ENCODE measurements at places on chromosomes 2 and 18.

DNA sequence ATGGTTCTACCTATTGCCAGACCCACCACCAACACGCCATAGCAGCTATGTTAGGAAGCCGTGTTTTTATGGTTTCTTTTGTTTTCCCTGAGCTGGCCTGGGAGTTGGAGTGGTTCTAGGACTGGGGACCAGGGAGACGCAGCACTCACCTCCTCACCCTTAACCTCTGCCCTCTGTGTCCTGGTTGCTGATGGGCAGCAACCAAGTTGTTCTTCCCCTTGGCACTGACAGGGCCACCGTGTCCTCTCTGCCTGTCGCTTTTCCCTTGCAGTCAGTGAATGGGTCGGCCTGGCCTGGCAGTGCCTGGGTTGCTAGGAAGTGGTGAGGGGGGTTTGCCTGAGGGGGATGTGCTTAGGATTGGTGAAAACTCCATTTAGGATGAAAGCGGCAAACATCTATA is 197.1 kb upstream of the GATA6 start:
- no peak for DNase-seq

DNA sequence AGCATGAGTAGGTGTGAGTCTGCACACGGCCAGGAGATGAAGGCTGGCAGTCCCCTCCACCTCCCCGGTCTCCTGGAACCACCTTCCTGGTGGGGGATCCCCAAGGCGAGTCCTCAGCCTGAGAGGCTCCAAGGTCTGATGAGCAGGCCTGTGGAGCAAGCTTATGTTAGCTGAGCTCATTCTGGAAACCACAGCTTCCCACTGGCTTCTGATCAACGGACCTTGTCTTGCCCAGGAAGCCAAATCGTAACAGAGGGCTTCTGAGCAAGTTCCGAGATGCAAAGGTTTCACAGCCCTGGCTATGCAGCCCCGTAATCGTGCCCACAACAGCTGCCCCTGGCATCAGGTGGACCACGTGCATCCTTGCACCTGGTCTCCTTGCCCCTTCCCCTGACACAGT is 28.8 kb upstream of the GPR55 start:
- DNase-seq = no peak

- DNase-seq = no peak
These were observed 73.9 kb downstream of the NDUFA10 start for GRCh38 chr2:239951129-239951734.

- DNase-seq = no peak
These were observed 83.2 kb upstream of the UNC80 start for GRCh38 chr2:209688385-209688784.

DNA sequence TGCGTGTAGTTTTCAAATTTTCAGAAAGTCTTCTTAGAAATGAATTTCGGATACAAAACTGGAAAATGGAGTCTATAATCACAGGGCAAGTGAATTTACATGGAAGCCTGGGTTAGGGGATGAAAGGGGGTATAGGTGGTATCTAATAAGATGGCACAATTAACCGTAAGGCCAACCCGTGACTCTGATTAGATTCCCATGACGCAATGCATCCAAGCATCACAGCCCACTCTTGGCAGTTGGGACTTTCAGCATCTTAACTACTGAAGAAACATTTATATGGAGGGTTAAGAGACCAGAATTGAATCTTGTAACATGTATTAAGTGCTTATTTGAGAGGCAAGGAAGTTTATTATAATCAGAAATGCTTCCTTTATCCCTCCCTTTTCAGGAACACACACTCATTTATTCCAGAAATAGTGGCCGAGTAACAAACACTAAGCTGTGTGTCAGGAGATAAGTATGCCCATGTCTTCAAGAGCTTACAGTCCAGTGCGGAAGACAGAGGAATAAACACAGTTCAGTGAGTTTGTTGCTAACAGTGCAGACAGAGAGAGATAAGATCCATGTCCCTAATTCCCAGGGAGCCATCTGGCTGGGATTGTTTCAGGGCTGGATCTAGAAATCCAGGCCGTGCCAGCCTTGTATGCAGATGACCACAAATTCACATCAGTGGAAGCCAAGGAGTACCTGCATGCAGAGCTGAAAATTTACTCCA is 151.2 kb downstream of the ANTXR1 start:
- DNase-seq = no peak

GRCh38 chr18:68861365-68861764 is 63.5 kb downstream of the CCDC102B start:
- no peak for DNase-seq

DNA sequence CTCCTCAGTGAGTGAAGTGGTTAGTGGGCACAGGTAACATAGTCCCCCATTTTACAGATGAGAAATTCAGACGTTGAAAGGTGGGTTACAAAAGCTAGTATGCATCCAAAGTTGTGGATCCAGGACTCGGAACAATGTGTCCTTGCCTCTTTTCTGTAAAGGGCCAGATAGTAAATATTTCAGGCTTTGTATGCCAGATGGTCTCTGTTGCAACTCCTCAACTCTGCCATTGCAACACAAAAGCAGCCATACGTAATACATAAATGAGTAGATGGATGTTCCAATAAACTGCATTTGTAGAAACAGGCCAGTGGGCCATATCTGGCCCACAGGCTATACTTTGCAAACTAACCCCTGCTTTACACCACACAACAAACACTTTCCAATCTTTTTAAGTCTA is 166.6 kb upstream of the PKDCC start:
- no peak for DNase-seq

DNA sequence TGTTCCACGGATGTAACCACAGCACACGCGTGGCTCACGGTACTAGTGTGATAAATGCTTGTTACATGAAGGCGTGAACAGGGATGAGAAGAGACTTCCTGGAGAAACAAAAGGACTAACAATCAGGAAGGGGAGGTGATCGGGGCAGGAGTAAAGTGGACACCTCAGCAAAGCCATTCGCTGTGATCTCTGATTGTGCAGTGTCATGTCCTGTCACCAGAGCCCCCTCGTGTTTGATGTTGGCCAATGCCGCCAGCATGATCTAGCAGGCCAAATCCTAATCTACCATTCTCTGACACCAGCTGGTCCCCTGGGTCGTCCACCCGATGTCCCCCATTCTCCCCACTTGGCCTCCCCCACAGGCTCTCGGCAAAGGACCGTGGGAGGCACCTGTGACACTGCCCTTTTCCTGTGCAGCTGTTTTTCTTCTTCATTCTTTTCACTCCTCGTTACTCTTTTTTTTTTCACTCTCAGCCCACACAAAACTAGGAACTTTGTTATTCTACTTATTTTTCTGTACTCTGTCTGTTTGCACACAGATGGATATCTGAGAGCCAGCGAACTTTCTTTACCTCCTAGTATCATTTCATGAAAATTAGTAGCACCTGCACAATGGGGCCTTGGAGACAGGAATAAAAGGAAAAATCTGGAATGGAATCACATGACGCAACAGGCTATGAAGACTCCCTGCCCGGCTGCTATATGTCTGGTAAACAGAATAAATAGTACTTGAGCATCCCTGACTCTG is 146.8 kb downstream of the TGIF1 start:
- no peak for DNase-seq

- DNase-seq = no peak
These were observed 606.4 kb downstream of the RNF144A start for GRCh38 chr2:7523481-7524120.

- DNase-seq = no peak
These were observed 596.6 kb downstream of the PLCL1 start for GRCh38 chr2:198400999-198401398.

- no peak for DNase-seq
These were observed 32.4 kb downstream of the FIGN start for GRCh38 chr2:163703386-163703785.

DNA sequence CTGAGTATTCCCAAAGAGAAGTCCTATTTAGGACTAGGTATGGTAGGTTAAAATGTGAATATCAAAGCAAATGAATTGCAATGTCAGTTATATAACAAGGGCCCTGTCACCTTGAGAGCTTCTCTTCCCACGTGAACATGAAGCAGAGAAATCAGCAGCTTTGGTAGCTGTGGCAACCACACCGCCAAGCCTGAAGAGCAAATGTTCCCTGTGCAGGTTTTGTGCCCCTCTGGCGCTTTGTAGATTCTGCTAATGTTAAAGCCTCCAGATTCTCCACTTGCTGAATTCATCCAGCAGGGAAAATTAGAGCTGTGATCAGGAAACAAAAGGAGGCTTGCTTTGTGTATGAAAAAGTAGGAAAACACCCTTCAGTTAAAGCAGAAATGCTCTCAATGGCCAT is 322.6 kb downstream of the RBM43 start:
- peak; percentile 36 for DNase-seq

DNA sequence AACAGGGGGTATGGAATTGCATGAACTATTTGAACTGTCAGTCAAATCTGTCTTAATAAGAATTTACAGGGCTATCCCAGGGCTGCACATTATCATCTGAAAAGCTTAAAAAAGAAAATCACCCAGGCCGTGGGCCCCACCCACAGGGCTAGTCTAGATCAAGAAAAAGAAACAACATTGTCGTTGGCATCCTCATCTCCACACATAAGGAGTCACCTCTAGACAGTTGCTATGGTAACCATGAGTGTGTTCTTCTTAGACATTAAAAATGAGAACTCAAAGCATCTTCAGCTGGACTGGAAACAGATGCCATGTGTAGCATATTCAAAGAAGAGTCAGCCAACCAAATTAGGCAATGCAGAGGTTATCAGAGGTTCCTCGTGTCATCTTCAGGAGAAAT is 72.3 kb upstream of the CPO start:
- no peak for DNase-seq

- DNase-seq = no peak
These were observed 118.0 kb downstream of the PLB1 start for GRCh38 chr2:28613633-28614501.

- DNase-seq = no peak
These were observed 12.2 kb downstream of the ARPC2 start for GRCh38 chr2:218229239-218229638.

DNA sequence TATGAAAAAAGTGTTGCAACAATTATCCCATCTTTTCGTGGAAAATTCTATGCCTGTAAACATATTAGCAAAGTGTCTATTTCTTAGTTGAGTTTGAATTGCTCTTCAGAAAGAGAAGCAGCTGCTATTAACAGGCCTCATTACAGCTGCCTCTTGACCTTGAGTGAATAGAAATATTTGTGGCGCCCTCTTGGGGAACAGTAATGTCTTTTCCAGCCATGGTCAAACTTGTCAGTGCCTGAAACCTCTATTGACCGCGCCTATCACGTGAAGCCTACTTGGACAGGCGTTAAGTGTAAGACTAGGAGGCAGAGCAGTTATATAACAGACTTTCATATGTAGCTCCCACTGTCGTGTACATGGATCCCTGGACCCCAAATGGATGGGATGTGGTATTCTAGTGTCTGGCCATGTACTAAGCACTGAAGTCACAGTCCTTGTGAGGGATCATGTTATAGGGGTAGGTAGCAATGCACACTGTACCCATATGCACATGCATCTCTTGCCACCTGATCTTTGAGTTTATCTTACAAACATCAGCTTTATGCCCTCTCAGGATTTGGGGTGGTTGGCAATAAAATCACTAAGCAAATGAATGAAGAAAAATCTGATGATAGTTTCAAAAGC is 245.0 kb downstream of the PTGR3 start:
- DNase-seq = no peak

- DNase-seq = no peak
These were observed 208.2 kb upstream of the DCC start for GRCh38 chr18:52131845-52132244.

DNA sequence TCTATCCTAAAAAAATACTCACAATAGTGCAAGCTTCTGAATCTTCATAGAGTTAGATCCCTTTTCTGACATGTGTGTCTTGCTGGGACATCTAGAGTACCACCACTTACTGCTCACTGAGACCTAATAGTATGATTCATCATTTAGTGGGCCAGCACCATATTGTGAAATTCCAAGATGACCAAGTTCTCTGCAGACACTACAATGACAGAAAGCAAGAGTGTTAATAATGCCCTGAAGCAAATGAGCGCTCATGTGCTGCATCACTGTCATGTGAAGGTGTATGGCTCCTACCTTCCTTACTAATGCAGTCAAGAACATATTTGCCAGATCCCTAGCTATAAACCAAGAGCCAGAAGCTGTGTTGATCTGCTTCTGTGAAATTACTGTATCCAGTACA is 606.2 kb upstream of the NXPH2 start:
- DNase-seq = no peak

GRCh38 chr2:207041279-207041678 is 102.0 kb downstream of the CPO start:
- DNase-seq = no peak

- no peak for DNase-seq
These were observed 68.9 kb downstream of the VAPA start for GRCh38 chr18:9982711-9983110.

DNA sequence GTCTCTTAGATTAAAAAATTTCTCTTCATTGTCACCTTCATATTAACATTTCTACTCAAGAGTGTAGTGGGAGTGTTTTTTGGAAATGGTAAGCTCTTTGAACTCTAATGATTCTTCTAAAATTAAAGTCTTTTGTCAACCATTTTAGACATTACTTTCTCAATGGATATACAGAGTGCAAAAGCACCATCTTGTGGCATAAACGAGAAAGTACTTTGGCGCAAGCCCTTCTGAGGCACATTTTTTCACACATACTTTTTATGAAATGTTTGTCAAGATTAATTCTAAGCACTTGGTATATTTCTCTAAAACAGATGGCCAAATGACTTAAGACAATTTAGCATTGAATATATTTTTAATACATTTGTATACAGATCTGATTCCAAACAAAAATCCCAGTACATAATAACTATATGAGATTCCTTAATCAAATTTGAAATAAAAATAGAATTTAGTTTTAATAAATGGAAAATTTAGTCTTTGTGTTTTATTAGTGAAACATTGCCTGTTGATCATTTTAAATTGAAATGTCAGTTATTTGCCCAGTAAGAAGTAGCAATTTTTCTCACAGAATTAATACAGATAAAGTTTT is 63.3 kb upstream of the GALNT5 start:
- DNase-seq = peak; percentile 29

DNA sequence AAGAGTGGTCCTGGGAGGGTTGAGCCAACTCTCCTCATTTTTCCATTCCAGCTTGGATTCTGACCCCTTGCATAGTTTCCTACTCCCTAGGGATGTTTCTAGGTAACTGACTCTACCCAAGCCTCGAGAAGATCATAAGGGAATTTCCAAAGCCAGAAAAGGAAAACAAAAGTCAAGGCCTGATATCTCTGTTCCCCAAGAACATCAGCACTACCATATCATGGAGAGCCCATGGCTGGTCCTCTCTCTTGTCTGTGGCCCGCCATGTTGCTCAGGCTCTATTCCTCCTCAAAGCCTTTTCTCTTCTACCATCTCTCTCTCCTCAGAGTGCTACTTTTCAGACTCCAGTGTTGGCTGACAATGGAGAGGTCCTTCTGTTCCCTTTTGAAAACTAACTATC is 99.6 kb upstream of the KLF7 start:
- no peak for DNase-seq

DNA sequence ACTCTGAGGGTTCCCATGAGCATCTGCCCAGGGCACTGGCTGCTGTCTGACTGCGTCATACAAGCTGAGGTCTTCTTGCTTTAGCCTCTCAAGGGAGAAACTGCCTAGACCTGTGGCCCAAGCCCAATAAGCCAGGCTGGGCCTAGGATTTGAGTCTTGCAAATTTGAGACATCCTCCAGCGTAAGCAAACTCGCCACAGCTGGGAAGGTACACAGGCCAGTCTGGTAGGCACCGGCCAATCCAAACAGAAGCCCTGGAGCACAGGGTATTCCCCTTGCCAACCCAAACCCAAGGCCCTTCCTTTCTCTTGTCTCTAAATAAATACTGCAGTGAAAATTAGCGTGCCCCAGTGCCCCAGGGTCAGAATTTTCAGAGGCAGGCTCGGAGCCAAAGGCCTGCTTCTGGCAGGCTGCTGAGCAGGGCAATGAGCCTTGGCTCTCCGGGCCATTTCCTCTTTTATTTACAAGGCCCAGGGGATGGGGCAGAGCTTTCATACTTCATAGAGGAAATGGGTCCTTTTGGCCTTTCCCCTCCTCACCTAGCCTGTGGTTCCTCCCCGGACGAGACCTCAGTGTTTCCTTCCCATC is 33.3 kb downstream of the POLR1A start:
- DNase-seq = peak; percentile 12

Data from spinal cord (tissue), 10 donors.